ENCODE measurements at places on chromosomes 5 and 9.

DNA sequence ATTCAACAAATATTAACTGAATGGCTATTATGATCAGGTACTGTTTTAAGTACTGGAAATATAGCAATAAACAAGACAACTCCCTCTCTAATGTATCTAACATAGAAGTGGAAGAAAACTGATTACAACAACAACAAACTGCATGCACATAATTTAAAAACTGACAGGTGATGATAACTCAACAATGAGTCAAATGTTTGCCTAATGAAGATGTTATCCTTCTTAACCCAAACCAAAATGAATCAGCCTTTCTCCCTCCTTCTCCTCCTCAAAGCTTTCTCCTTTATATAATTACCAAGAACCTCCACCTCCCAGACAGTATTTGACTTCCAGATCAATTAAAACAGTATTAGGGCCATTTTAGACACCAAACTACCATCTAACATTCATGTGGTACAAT, 49.3 kb downstream of the RICTOR start:
- DNase-seq = no peak

- no peak for DNase-seq
Measured at GRCh38 chr5:58268268-58268667, 191.6 kb downstream of the PLK2 start.

DNA sequence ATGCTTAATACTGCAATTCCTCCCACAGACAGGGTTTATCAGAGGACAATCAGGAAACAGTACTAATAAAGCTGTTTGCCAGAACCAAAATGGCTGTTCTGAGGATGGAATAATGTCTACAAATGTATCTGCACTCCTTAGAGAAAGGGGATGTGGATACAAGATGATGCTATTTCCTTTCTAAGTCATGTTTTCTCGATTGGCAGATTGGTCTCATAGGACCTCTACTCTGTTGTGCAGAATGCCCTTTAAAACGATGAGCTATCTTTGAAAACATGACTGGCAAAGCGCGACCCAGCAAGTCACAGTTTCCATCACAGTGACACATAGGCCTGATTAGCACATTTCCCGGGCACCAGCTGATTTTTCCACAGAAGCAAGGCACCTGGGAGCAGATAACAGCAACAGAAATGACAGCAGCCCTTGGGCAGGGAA, 54.0 kb downstream of the AOPEP start:
- no peak for DNase-seq

GRCh38 chr5:27240791-27241190, 202.4 kb upstream of the CDH9 start:
- DNase-seq = no peak

DNA sequence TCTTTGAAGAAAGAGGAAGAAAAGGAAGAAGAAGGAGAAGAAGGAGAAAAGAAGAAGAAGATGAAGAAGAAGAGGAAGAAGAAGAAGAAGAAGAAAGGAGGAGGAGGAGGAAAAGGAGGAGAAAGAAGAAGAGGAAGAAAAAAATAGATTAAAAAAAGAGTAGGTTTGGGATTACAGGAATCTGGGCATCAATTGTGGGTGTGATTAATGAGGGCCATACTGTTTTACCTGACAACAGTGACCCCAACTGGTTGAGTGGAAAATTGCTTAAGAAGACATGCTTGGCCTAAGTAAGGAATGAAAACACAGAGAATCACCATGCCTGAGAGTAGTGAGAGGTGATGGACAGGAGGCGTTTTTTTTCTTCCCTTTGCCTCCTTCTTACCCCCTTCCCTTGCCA, 114.6 kb downstream of the FAM170A start:
- no peak for DNase-seq

- no peak for DNase-seq
Measured at GRCh38 chr9:112051812-112052211, 123.3 kb downstream of the SUSD1 start.

DNA sequence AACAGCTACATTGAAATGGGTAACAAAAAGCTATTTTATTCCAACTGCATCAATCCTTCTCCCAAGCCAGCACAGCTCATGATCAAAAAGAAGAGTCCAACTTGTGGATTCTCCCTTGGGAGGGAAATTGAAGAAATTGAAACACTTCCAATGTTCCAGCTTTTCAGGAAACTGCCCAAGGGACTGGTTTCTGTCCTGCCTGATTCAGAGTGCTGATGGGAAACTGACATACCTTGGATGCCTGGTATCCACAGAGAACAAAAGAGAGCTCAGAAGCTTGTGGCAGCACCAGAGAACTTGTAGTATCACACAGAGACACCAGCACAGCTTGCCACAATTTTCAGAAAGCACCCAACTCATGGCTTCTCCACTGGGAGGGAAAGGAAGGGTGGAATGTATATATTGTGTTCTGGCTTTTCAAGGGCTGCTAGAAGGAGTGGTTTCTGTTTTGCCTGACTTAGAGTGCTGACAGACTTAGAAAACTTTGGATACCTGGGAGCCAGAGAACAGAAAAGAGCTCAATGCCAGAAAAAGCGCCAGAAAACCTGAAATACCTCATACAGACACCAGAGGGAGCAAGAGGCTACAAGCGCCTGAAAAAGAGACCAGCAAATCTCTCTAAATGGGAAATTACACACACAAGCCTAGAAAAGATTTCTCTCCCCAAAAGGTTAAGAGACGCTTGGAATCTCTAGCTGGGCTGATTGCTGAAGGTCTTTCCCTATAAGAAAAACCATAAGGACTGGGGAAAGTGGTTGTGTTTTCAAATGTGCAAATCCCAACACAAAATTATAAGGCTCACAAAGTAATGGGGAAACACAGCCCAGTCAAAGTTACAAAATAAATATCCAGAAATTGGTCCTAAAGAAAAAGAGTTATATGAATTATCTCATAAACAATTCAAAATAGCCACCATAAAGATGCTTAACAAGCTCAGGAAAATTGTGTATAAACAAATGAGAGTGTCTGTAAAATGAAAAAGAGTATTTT, 178.8 kb downstream of the SPOCK1 start:
- peak; percentile 43 for DNase-seq

DNA sequence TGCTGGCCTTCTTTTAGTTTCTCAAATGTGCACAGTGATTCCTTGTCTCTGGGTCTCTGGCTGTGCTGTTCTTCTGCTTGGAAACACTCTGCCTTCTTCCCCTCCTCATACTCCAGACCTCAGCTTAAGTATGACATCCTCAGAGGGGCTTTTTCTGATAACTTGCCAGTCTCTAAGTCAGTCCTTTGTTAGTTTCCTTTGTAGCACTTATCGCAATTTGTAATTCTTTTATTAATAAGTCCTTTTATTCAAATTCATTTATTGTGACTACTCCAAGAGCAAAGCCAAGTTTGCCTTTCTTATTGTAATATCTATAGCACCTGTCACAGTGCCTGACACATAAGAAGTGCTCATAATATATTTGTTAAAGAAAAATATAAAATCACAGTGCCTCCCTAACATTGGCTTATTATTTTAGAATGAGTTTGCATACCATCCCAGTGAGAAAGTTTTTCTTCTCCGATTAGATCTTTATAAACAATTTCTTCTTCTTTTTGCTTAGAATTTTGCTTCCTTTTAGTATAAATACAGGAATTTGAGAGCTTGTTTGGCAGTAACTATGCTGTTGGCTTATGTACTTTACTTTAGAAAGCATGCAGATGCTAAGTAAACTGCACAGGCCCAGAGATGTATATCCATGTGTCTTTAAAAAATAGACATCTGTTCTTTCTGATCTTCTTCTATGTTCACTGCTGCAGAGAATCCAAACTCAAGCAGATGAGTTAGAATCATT, 198.0 kb downstream of the GAS1 start:
- no peak for DNase-seq

DNA sequence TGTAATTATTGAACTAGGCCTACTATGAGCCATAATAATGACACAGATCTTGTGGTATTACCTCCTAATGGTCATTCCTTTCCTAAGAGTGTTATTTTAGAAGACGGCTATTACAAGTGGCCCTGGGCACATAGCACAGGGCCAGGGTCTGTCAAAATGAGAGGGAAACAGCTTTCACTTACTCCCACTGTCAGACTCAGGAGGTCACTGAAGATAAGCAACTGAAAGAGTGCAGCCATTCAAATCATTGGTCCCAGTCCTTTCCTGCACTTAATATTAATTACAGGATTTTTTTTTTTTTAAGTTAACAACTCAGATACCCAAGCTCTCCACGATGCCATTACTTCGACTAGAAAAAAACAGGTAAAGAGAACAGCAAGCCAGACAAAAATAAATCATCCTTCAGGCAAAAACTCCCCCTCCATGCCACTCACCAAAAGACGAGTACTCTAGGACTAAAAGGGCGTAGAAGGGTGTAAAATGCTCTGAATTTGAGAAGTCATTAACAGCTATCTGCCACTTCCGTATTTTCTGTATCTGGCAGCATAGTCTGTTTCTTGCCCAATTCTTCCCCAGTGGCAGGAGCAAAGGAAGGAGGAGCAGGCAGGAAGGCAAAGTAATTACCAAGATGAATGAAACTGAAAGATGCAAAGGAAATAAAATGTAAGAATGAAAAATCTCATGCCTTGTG, 87.4 kb downstream of the ZNF608 start:
- no peak for DNase-seq

DNA sequence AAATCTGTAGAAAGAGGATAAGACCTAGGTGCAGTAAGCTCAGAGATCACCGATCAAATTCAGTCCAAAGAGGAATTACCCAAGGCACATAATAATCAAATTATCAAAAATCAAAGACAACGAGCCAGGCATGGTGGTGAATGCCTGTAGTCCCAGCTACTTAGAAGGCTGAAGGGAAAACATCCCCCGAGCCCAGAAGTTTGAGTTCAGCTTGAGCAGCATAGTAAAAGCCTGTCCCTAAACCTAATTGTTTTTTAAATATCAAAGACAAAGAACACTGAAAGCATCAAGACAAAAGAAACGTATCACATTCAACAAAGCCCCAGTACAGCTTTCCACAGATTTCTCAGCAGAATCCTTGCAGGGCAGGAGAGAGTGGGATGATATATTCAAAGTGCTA, 122.9 kb downstream of the CEP120 start:
- no peak for DNase-seq

- no peak for DNase-seq
Measured at GRCh38 chr5:142998316-142999020, 228.3 kb downstream of the ARHGAP26 start.

DNA sequence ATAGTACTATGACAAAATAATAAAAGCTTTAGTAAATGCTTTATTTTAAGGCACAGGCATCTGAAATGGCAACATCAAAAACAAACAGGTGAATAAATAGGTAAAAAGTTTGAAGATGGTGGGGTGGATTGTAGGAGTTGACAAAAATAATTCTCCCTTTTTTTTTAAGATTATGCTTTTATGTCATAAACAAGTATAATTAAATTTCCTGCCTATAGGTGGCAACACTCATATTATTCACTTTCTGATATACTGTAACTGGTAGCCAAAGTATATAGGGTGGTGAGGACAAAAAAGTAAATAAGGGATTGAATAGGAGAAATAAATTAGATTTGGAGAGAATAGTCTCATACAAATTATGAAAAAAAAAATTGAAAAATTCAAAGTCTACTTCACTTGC, 120.0 kb upstream of the ACOT12 start:
- no peak for DNase-seq

GRCh38 chr9:33139421-33140228, 27.5 kb downstream of the B4GALT1 start:
- peak; percentile 85 for DNase-seq

- no peak for DNase-seq
Measured at GRCh38 chr5:394671-395155, 48.3 kb upstream of the EXOC3 start.

DNA sequence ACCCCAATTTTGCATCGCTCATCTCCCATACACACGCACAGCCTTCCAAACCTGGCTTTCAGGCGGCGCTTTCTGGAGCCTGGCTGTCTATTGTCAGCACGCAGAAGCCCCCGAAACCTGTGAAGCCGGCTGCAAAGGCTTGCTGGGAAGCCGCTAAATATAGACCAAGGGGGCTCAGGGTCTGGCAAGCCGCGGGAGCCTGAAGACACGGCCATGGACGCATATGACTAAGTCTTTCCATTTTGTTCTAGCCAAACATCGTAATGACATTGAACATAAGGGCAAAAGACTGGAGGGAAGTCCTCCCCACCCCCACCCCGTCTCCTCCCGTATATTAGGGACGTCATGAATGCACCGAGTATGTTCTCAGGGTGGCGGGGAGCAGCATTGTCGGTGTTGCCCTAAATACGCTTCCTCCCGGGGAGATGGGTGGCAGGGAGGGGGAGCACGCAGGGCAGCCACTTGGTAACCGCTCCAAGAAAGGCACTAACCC, 1.1 kb downstream of the CTNND2 start:
- DNase-seq = no peak

- DNase-seq = peak; percentile 80
Measured at GRCh38 chr9:35489313-35490154, at the start of gene RUSC2. Gene RUSC2 (plus strand): TSS chr9:35490111. CDS start chr9:35546522, 56,411 bp downstream.

DNA sequence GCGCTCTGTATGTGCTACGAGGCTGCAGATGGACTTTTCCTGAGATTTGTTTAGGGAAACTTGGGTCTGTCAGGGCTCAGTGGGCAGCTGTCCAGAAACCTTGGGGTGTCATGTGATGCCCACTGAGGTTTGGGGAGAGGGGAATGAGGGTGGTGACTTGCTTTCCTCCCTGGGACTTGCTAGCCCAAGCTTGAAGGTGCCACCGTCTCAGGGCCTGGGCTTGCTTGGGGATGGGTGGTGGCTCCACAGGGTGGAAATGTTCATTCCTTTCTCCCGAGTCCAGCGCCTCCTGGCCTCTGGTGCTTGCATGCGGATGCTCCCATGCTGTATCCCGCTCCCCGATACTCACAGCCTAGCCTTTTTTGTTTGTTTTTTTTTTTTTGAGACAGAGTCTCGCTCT, 33.3 kb downstream of the ZNF618 start:
- DNase-seq = no peak

GRCh38 chr9:117936185-117937130, 232.3 kb downstream of the TLR4 start:
- DNase-seq = no peak

DNA sequence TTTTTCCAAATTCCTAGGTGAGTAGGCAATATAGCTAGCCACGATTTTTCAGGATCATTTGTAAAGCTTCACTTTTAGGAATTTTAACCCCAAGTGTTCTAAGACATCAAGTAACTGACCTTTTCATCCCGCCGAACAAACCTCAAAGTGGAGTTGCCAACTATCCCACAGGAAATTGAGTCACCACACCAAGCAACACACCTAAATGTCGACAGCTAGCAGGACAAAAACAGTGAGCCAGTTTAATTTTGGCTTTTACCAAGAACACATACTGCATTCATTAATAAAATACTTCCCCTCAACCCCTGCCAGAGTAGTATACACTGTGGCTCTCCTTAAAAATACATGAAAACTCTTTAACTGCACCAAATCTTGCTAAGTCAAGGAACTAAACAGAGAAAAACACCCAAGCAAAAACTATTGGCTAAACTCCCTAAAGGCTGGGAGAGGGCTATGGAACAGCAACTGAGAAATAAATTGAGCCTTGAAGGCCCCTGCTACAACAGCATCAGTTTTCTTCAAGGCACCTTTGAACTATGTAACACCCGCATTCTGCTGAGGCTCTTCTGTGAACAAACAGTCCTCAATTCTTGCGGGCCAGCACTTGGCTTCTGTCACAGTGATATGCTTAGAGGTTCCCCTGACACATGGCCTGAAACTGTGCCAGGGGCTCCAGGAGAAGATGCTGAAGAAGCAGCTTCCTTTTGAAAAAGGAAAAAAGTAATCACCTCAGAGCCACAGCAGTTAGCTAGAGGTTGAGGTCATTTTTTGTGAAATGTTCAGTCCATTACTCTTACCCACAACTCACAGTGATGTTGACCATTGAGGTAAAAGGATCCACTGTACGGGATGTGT, 459.6 kb downstream of the RAB3C start:
- no peak for DNase-seq

Measured in fibroblast of skin of left quadriceps (primary cell).